T-helper 17 cell (primary cell): ENCODE measurements at places on chromosomes 3 and 15.

DNA sequence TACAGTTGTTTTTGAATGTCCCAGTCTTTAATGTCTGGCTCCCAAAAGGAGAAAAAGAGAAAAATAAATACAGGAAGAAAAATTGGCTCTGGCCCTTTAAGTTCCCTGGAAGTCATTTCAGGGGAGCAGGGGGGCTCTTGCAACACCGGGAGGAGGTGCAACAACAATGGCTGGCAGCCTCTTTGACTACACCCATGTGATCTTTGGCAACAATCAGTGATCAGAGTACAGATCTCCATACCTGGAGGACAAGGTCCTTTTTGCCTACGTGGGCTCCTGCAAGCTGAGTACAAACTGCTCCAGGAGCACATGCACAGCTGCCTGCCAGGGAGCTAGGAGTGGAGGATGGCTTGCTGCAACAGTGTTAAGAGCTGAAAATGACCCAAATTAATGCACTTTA, 63.9 kb downstream of the GLCE start:
- no peak for DNase-seq
- H3K36me3 ChIP-seq, result peaks cover 8% of the 10 kb centered on the region
- H3K27me3 ChIP-seq, result no peaks in the 10 kb centered on the region
- H3K27ac ChIP-seq, result no peak overlapping the region
- H3K4me3 ChIP-seq, result peak overlapping the region; percentile 6

- H3K27ac ChIP-seq, result no peak overlapping the region
- H3K36me3 ChIP-seq, result peaks cover 3% of the 10 kb centered on the region
- H3K27me3 ChIP-seq, result peaks cover 39% of the 10 kb centered on the region
- no peak overlapping the region for H3K4me3 ChIP-seq
Measured at GRCh38 chr3:42829628-42830436, 20.6 kb downstream of the ACKR2 start.

DNA sequence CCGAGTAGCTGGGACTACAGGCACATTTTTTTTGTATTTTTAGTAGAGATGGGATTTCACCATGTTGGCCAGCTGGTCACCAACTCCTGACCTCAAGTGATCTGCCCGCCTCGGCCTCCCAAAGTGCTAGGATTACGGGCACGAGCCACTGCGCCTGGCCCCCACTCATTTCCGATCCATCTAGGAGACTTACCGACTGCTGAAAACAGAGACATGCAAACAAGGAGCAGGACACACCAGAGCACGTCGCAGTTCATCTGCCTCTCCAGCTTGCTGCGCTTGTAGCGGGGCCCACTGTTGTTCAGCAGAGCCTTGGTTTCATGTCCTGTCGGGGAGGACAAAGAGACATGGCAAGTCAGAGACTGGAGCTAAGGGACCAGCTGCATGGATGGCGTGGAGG, 137.4 kb downstream of the ATP10A start:
- DNase-seq, result no peak
- peaks cover 5% of the 10 kb centered on the region for H3K4me1 ChIP-seq
- no peak overlapping the region for H3K4me3 ChIP-seq
- H3K27ac ChIP-seq, result no peak overlapping the region
- no peaks in the 10 kb centered on the region for H3K27me3 ChIP-seq
- H3K36me3 ChIP-seq, result peaks cover 9% of the 10 kb centered on the region

GRCh38 chr3:11549580-11550140, 94.1 kb downstream of the VGLL4 start:
- H3K27ac ChIP-seq, result peak overlapping the region; percentile 29
- no peak for DNase-seq
- H3K4me3 ChIP-seq, result no peak overlapping the region

GRCh38 chr3:129369711-129370110, 58.7 kb downstream of the EFCAB12 start:
- H3K36me3 ChIP-seq, result no peaks in the 10 kb centered on the region
- no peaks in the 10 kb centered on the region for H3K27me3 ChIP-seq
- no peak for DNase-seq
- no peak overlapping the region for H3K27ac ChIP-seq

DNA sequence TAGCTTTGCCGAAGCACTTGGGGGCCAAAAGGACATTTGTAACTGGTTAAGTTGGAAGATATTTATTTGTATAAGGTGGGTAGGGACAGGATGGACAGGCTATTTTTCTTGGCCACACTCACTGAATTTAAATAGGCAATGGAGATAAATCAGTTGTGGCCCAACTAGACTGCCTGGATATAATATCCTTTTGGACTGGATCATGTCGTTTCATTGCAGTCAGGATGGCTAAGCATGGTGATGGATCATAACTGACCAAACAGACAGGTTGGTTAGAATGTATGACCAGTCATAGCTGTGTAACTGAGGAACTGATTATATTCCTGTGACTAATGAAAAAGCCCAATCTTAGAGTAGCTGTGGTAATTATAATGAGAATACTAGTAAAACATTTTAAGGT, 284.0 kb downstream of the LPP start:
- peak overlapping the region; percentile 41 for H3K27ac ChIP-seq
- H3K36me3 ChIP-seq, result no peaks in the 10 kb centered on the region
- no peak overlapping the region for H3K4me3 ChIP-seq
- H3K27me3 ChIP-seq, result no peaks in the 10 kb centered on the region
- H3K4me1 ChIP-seq, result peaks cover 34% of the 10 kb centered on the region
- DNase-seq, result no peak
